Naive thymus-derived CD8-positive, alpha-beta T cell (primary cell): ENCODE measurements at places on chromosomes 4 and X. TPM values are rescaled to one million over a fixed set of nuclear protein-coding genes. Genes with fewer than 3 reads are reported as not detected.

The HELT gene
- polyA plus RNA-seq, result not detected

The VCX gene
- polyA plus RNA-seq, result not detected

The MORF4L2 gene
- 78.2 TPM for polyA plus RNA-seq

The PCSK1N gene
- polyA plus RNA-seq, result 28.0 TPM

The ACE2 gene
- polyA plus RNA-seq, result not detected

The USP26 gene
- polyA plus RNA-seq, result not detected

The GLRA2 gene
- not detected for polyA plus RNA-seq

The RASL11B gene
- 0.15 TPM for polyA plus RNA-seq

The CT47B1 gene
- not detected for polyA plus RNA-seq

The ZDHHC9 gene
- polyA plus RNA-seq, result 5.8 TPM

The GPRASP1 gene
- 10.9 TPM for polyA plus RNA-seq

The COX7B gene
- 370 TPM for polyA plus RNA-seq

The TLR2 gene
- 0.71 TPM for polyA plus RNA-seq

The ASB9 gene
- 2.7 TPM for polyA plus RNA-seq

The LGI2 gene
- not detected for polyA plus RNA-seq

The GRID2 gene
- not detected for polyA plus RNA-seq

The NDUFC1 gene
- 163 TPM for polyA plus RNA-seq

The CNGA1 gene
- polyA plus RNA-seq, result not detected

The FAM184B gene
- 0.13 TPM for polyA plus RNA-seq

The MSX1 gene
- polyA plus RNA-seq, result not detected

The GLOD5 gene
- not detected for polyA plus RNA-seq

The SERTM2 gene
- not detected for polyA plus RNA-seq

The ADGRG4 gene
- polyA plus RNA-seq, result not detected

The P2RY8 gene
- polyA plus RNA-seq, result 163 TPM

The ARMCX1 gene
- 6.5 TPM for polyA plus RNA-seq

The UGT2B10 gene
- not detected for polyA plus RNA-seq

The MED28 gene
- polyA plus RNA-seq, result 48.7 TPM

The IGSF1 gene
- not detected for polyA plus RNA-seq

The PNMA5 gene
- polyA plus RNA-seq, result not detected

The CYTL1 gene
- polyA plus RNA-seq, result not detected
